ENCODE measurements at places on chromosomes 2 and 18.

DNA sequence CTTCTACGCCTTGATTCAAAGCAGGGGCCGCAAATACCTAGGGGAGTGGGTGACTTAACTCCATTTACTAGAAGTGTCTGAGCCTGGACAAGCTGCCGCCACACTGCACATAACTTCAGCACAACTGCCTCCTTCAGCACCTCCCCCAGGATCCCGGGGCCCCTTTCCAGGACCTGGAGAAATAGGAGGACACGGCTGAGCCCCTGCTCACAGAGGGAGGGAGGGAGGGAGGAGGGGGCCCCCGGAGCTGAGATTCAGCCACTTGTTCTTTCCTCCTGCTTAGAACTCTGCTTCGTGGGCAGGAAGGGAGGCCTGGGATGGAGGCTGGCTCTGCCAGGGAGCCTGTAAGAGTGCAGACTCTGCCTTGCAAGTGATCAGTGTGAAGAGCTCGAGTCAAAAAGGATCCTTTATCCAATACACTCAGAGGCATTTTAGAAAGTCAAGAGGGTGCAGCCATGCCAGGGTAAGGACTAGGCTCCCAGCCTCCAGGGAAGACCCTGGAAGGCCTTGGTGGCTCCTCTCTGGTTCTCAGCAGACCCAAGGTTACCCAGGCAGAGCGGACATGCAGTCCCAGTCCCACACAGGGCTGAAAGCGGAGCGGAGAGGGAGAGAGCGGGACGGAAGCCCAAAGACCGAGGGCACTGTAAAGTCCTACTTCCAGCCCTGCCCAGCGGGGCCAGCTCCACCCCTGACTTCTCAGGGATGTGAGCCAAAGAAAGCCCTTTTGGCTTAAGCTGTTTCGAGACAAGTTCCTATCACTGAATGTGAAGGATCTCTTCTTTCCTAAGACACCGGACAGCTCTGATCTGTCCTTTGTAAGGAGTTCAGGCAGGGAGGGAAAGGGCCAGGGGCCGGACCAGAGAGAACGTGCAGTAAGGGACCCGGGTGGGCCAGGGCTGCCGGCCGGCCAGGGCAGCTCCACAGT lies 8.6 kb upstream of the ARMC9 start:
- DNase-seq = peak; percentile 50

DNA sequence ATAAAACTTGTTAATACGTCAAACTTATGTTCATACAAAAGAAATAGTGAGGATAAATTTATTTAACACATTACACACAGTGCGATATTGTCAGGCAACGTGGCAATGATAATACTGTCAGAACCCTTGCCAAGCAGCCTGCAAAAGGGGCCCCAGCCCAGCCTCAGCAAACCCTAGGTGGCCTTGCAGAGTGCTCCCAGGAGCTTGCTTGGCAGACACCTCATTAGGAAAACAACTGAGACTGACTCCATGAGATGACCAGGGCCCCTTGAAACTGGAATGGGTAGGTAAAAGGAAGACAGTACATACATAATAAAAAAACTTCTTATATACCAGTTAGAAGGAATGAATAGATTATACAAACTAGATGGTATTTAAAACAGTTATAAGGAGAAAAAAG lies 136.6 kb upstream of the EPC2 start:
- no peak for DNase-seq

- no peak for DNase-seq
Measured at GRCh38 chr2:80473069-80473468, 168.5 kb upstream of the LRRTM1 start.

DNA sequence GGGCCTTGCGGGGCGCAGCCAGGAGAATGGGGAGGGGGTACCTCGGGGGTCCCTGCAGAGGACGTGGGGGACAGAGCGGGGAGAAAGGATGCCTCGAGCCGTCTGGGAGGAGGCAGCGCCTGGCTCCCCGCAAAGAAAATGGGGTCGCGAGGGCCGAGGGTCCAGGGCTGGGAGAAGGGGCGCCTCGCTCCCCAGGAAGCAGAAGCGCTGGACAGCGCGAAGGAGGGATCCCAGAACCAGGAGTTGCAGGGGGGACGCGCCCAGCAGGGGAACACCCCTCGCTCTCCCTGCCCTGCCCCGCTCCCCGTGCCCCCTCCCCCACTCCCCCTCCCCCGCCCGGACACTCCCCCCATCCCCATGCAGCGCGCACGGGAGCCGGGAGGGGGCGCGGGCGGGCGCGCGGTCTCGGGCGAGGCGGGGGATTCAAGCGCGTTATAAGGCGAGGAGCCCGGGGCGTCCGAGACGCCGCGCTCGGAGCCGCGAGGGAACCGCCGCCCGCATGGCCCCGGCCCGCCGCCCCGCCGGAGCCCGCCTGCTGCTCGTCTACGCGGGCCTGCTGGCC lies at the start of gene ERFE:
TSS of gene ERFE (plus strand) at position 462 of the 562 bp plus-strand sequence. CDS start at position 500, 38 bp downstream.
- DNase-seq = peak; percentile 17

GRCh38 chr2:170213651-170214050 lies 35.7 kb downstream of the MYO3B start:
- no peak for DNase-seq
